ENCODE measurements at places on chromosomes 16 and 17. TPM values are rescaled to one million over a fixed set of nuclear protein-coding genes. Genes with fewer than 3 reads are reported as not detected.
A peak's percentile ranks its signal among the peaks of the same experiment; 100 is the strongest.

The ENPP7 gene
- not detected for total RNA-seq

The NOS2 gene
- 0.07 TPM for total RNA-seq

- DNase-seq: peak; percentile 39
Observed at GRCh38 chr17:77666881-77667395, 291.6 kb upstream of the TNRC6C start.

- no peak for DNase-seq
Observed at GRCh38 chr17:71081666-71082065, 912.3 kb downstream of the KCNJ2 start.

DNA sequence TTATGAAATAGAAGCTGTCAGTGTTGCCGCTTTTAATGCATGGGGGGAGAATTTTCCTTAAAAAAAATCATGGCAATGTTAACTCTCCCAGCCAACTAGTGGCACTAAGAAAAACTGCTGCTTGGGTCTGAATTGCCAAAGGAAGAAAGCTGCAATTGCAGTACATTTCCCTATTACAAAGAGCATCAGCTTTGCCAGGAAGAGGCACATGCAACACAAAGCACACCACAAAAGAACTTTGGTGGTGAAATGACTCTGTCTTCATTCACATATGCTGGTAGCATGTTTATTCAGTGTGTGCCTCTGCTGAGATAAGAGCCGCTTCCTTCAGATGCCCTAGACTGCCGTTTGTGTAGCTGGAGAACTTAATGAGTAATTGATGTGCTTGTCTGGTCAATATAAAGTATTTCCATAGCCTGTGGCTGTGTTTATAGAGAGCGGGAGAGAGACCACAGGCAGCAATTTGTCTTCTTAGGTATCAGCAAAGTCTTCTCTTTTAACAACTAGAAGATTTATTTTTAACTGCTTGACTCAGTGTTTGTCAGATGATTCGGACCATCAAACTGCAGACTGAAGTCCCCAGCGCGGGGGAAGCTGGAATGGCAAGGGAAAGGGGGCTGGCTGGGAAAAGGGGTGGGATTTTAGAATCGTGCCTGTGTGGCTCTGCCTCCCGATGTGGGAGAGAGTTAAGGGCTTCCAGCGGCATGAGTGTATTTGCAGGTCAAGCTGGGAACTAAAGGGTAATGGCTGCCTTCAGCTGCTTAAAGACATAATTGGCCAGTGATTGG, 115.1 kb downstream of the MRTFB start:
- no peak for DNase-seq

DNA sequence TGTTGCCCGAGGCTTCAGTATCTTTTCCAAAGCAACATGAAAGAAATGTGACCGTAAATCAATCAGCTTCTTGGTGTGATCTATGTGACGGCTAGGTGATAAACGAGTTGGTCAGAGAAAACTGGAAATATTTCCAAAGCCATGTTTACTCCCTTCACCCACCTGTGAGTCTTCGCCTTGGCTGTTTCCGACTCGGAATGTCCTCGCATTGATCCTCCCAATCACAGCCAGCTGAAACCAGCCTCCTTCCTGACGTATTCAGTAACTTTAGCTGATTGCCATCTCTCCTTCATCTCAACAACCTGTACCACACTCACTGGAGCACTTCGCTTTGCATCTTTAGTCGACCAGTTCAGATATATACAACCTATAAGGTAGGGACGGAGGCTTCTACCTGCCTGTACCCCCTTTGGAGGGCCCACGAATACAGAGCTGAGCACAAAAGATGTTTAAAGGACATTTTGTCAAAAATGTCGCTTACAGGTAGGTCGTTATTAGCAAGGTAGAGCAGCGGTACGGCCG, 705 bp downstream of the KRABD2 start:
- no peak for DNase-seq

- no peak for DNase-seq
Observed at GRCh38 chr16:19363740-19364139, 53.9 kb upstream of the TMC5 start.

- DNase-seq: no peak
Observed at GRCh38 chr17:28777178-28777577, 33.4 kb downstream of the TRAF4 start.

GRCh38 chr17:59074494-59074893, 32.2 kb downstream of the TRIM37 start:
- no peak for DNase-seq

- no peak for DNase-seq
Observed at GRCh38 chr17:68460715-68461114, 3.4 kb upstream of the WIPI1 start.

DNA sequence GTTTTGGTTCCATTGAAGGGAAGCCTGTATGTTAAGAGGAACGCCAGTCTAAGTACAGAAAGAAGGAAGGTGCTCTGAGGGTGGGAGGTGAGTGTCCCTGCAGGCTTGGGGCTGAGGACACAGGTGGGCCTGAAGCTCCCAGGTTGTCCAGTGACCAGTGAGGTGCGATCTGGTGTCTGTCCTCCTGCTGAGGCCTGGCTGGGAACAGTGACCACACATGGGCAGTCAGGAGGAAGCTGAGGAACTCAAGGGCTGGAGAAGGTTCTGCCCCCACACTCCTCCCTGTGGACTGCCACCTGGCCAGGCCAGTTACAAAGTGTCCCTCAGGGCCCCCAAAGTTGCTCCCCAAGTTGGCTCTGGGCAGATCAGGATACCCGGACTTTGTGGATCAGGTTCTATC, 102.1 kb downstream of the N4BP1 start:
- DNase-seq: no peak

GRCh38 chr16:50309156-50309526, 42.8 kb downstream of the ADCY7 start:
- DNase-seq: no peak

The HCRT gene
- not detected for total RNA-seq

The CDC6 gene
- total RNA-seq: 1.2 TPM

The PYY gene
- total RNA-seq: not detected

The KCNG4 gene
- not detected for total RNA-seq

The ABCC11 gene
- not detected for total RNA-seq

DNA sequence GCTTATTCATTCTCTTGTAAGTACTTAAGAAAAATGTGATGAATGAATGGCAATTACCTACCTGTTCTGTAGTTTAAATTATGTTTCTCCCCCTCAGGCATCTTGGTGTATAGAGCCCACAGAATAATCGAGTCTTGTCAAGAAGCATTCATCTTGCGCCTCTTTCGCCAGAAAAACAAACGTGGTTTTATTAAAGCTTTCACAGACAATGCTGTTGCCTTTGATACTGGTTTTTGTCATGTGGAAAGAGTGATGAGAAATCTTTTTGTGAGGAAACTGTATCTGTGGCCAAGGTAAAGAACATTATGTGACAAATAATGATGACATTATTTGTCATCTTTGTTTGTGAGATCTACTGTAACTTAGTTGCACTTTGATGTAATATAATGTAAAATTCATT, 6.5 kb downstream of the ERCC4 start:
- no peak for DNase-seq

DNA sequence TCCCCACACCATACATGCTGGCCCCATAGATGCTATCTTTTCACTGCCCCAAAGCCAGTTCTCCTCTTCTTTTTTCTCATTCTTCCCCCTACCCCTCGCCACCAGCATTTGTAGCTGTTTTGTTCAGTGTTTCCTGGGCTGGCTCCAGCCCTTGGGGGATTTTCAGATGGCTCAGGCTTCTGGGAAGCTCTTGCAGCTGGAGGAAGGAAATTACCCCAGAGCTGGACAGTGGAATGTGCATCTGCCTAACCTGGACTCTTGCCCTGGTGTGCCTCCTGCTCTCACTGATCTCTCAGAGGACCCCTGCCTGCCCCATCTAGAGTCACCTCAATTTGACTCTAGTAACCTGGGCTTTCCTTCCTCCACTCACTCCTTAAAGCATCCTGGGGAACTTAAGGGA, 82.8 kb downstream of the MYH13 start:
- DNase-seq: no peak

- DNase-seq: peak; percentile 77
Observed at GRCh38 chr17:34998205-34998604, 17.9 kb downstream of the LIG3 start.

DNA sequence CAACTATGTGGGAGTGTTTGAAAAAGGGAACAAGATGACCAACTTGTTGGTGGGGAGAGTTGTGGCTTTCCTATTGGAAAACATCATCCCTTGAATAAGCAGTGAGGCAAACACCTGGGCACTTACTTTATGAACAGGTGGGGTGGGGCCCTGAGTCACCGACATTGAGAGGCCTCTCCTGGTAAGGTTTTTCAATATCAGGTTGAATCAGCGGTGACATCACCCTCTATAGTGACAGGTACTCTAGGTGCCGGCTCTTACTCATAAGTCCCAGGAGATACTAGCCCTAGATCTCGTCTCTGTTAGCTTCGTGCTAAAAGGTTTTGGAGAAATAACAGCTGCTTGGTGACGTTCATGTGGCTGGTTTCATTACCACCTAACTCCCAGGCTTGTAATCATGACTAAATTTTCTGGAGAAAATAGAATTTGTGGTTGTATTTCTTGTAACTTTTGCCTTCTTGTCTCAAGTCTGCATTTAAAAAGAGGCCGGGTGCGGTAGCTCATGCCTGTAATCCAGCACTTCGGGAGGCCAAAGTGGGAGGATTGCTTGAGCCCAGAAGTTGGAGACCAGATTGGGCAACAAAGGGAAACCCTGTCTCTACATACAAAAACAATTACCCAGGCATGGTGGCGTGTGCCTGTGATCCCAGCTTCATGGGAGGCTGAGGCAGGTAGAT, 19.3 kb downstream of the CDH1 start:
- no peak for DNase-seq

DNA sequence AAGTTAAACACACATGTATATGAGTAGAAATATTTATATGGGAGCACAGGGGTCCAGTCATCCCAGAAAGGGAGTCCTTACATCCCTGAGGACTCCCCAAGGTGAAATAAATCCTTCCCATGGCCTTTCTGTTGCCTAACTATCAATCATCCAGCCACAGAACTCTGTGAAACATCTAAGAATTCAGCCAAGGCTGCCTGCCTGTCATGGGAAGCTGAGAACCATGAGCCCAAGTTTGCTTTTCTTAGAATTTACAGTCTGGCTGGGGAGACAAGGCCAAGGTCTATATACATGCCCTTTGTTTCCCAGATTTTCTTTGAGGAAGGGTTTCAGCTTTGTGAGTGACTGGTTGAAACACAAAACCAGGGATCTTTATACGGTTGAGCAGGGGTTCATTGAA, 15.8 kb downstream of the MYL4 start:
- DNase-seq: no peak

The NOG gene
- total RNA-seq: 0.37 TPM

The PROCA1 gene
- 6.3 TPM for total RNA-seq

DNA sequence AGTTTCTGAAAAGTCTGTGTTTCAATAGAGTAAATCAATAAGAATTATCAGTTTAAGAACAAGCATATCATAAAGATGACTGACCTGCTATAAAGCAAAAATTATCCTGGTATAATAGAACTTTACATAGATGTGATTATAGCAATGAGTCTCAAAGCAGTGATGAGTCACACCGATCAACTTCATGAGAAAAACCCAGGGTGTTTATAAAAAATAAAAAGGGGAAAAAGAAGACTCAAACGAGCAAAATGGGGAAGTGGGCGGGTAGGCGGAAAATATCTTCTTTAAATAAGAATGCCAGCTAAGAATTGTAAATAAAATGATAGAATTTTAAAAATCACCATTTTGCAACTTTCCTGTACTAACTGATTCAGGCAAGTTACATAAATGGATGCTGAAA, 46.8 kb downstream of the BRIP1 start:
- DNase-seq: no peak

GRCh38 chr16:50360033-50360778, 8.6 kb downstream of the BRD7 start:
- no peak for DNase-seq

The PLA2G10 gene
- total RNA-seq: not detected

GRCh38 chr16:66605979-66606751, 1.7 kb downstream of the CMTM3 start:
- no peak for DNase-seq

The NLRC5 gene
- total RNA-seq: 578 TPM

GRCh38 chr17:80768936-80769335, 222.7 kb upstream of the CHMP6 start:
- no peak for DNase-seq

DNA sequence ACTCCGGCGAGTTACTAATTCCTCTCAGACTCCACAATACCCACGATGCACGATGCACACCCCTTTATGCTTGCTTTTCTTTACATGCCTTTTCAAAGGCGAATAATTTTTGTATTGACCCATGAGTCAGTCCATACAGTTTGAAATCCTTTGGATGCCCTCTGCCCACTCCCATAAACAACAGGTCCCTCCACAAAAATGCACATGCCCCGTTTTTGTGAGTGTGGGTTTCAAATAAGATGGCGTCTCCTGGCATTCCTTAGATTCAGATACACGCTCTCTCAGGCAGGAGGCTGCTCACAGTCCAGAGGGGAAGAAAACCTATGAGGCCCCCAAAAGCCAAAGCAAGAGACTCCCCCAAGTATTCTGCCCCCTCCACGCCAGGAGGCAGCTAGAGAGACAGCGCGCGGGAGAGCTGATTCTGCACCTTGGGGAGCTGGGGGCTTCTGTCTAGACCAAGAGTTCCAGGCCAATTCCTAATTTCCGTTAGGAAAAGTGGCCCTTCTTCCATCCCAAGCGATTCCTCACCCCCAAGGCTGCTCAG, 19.6 kb upstream of the HOXB9 start:
- no peak for DNase-seq

GRCh38 chr17:1755252-1755826, 6.5 kb upstream of the SERPINF1 start:
- no peak for DNase-seq

- DNase-seq: no peak
Observed at GRCh38 chr16:14300705-14301168, 229.6 kb downstream of the MRTFB start.

The CCDC200 gene
- total RNA-seq: 0.40 TPM

DNA sequence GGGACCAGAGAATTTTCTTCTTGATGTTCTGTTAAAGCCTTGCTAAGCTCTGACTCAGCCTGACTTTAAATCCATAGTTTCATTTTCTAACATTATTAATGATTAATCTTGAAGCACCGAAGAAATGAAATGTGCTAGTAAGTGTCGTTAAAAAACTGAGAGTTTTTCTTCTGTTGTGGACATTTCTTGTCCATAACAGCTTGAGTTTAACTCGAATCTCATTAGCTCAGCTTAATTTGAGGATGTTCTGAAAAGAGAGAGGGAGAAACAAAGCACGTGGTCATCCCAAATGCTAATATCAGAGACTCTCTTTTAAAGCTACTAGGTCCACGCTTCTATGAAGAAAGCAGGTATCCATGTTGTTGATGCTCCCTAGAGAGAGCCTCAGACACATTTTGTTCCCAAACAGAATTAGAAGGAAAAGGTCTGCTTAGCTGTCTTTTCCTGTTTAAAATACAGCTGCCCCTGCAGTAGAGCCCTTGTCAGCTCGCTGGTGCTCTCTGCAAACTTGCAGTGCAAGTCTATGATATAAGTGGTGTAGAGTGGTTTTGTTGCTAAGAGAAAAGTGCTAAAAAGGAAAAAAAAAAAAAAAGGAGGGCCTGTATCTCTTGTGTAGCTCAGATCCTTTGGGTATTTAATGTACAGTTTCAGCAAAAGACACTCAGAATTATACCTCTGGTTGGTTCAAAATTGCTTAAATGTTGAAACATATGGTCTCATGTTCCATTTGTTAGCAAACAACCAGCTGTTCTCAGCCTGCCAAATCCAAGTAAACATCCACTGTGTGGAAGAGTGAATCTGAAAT, 191.1 kb upstream of the TBX2 start:
- DNase-seq: no peak
